ENCODE measurements at places on chromosomes 16 and 17. TPM values are rescaled to one million over a fixed set of nuclear protein-coding genes. Genes with fewer than 3 reads are reported as not detected.
A peak's percentile ranks its signal among the peaks of the same experiment; 100 is the strongest.

Gene TUBD1
- 12.6 TPM for total RNA-seq

Gene KATNIP
- total RNA-seq, result 26.7 TPM

- no peak for DNase-seq
These were observed 12.8 kb downstream of the SLC47A1 start for GRCh38 chr17:19546289-19547065.

- DNase-seq, result no peak
These were observed 1313.7 kb upstream of the CDH8 start for GRCh38 chr16:63349961-63350360.

DNA sequence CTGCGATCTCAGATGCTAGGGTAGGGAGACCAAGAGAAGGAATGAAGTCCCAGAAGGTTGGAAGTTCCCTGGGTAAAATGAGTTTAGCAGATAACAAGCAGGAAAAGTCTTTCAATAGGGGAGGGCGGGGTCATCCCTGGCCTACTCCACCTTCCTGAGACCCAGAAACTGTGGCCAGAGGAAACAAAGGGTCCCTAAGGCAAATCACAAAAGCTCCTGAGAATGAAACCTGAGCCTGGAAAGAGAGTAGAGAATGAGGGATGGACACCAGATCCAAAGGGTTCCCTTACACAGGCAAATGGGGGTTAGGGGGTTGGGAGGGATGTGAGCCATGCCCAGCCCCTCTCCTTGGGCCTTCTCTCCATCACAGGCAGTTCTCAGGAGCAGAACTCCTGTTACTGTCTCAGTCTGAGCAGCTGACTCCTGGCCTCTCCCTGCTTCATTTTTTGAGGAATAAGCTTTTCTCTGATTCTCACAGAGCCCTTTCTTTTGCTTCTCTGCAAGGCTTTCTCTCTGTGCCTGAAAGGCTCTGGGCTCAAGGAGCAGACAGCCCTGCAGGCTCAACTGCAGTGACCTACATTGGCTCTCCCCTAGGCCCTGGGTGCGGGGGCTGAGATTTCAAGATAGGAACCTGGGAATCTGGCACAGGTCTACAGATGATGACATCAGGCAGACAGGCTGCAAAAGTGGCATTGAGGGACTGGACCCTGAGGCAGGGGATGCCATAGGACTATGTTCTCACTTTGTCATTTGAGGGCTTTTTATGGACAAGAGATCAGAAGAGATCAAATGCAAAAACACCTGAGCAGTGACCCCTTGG is 9.8 kb upstream of the NR1D1 start:
- peak; percentile 79 for DNase-seq

DNA sequence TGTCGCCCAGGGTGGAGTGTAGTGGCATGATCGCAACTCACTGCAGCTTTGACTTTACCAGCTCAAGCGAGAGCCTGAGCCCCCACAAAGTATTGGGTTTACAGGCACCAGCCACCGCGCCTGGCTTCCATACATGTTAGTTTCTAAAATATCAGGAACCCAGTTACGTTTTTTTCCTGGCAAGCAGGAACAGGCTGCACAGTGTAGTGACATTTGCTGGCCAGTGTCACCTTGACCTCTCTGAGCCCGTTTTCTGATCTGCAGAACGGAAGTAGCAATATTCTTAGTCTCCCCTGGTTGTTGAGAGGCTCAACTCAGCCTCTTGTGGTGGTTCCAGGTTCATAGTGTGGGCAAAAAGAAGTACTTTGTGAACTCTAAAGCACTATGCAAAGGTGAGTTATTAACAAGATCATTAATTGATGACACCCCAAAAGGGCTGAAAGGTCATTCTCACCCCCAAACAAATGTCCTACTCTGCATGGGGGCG is 15.6 kb downstream of the IGF2BP1 start:
- no peak for DNase-seq

DNA sequence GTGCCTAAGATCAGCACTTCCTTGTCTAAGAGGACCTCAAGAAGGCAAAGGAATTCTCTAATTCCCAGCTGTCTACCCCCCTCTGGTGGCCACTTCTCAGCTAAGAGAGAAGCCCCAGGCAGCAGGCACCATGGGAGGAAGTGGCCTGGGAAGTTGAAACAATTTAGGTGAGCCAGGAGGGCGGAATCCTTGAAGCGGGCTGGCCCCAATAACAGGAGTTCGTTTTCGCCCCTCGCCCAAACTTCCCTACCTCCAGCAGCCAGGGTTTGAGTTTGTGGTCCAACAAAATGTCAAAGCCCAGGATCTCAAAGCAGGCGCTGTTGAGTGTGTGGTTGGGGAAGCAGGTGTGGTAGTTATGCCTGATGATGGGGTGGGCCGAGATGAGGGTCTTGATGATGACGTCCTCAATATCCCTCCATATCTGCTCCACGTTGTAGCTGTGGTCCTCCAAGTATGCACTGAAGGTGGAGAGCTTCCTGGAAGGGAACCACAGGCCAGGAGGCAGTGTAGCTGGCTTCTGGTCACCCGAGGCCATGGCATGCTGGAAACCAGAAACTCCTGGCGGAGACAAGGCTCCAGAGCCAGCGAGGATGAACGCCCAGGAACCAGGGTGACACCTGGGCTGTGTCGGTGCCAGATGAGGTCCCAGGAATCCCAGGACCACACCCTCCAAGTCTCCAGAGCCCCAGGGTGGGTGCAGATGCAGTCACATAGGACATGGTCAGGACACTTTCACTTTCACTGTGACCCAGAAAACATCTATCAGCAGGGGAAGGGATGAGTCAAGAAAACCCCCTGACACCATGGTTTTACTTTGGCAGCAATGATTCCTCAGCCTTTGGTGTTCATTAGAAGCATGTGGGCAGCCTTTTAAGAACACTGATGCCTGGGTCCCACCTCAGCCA is 25.6 kb downstream of the TTLL6 start:
- DNase-seq, result no peak

- DNase-seq, result no peak
These were observed 9.5 kb downstream of the XPO6 start for GRCh38 chr16:28202147-28202746.
